ENCODE measurements at places on chromosomes 7 and 10. TPM values are rescaled to one million over a fixed set of nuclear protein-coding genes. Genes with fewer than 3 reads are reported as not detected.

DNA sequence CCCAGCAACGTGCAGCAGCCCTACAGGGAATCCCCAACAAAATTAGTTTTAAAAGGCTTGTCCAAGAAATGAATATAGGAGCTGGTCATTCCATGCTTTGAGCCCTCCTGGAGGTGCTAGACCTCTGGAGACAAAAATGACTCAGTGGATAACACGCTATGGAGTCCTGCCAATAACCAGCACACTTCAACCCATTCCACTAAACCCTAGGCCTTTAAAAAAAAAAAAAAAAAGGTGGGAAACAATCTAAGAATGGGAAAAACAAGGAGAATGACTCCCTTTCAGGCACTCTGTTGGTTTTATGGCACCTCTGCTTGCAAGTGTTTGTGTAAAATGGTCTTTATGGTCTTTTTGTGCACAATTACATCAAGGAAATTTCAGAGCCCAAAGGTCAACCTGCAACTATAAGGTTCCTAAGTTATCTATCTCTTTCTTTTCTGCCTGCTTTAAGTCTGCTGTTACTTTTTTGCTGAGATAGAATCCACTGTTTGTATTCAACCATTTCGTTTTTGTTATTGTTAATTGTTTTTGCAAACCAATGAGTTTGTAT lies 21.3 kb downstream of the AVL9 start:
- peaks cover 23% of the 10 kb centered on the region for H3K36me3 ChIP-seq
- H3K4me3 ChIP-seq = no peak overlapping the region
- H3K27me3 ChIP-seq = no peaks in the 10 kb centered on the region
- peaks cover 54% of the 10 kb centered on the region for H3K4me1 ChIP-seq

Gene GJD4
- polyA plus RNA-seq = not detected

Gene WIPF3
- not detected for polyA plus RNA-seq

Gene SLC13A4
- not detected for polyA plus RNA-seq

Gene HACD1
- not detected for polyA plus RNA-seq
